ENCODE measurements at places on chromosomes 3 and 15.

GRCh38 chr3:178518660-178519396 lies 17.4 kb upstream of the KCNMB2 start:
- no peak for DNase-seq

GRCh38 chr15:101497484-101498034 lies 8.1 kb upstream of the PCSK6 start:
- DNase-seq, result no peak

- no peak for DNase-seq
Measured at GRCh38 chr3:153099131-153099530, 62.9 kb upstream of the RAP2B start.

- no peak for DNase-seq
Measured at GRCh38 chr15:89136818-89137772, 48.8 kb downstream of the ABHD2 start.

DNA sequence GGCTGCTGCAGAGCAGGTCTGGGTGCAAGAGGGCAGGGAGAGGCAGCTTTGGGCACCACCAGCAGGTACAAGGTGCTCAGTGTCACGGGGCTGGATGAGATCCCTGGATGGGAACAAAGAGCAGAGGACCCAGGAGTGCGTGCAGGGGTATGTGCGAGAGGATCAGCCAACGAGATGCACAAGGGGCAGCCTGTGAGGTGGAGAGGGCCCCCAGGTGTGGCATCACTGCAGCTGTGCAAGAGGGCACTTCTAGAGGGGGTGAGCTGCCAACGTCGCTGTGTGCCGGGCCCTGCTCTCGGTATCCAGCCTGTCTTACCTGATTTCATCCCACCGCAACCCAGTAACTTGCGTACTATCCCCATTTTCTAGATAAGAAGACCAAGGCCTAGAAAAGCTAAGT lies 67.3 kb upstream of the SNRPA1 start:
- DNase-seq, result no peak

- no peak for DNase-seq
Measured at GRCh38 chr3:46546896-46547440, 19.1 kb downstream of the LRRC2 start.

- no peak for DNase-seq
Measured at GRCh38 chr3:94117729-94118128, 54.9 kb downstream of the NSUN3 start.

DNA sequence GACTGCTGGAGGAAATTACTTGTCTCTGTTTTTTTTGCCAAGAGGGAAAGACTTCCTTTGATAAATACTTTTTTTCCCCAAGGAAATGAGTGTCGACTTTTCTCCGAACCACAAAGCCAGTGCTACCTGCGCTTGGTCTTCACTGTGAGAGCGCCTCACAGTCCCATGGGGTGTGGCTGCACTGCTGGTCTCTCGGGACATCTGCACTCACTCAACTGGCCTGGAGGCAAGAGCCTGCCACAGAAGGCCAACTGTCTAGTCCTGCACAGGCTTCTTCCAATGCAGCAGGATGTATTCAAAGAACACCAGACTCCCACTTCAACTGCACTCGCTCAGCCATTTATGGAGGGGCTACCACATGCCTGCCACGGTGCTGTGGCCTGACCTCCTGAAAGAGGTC lies 40.6 kb upstream of the CGNL1 start:
- DNase-seq, result no peak

GRCh38 chr3:15405448-15406050 lies 21.8 kb downstream of the METTL6 start:
- peak; percentile 64 for DNase-seq
